Mesothelial cell of epicardium (in vitro differentiated cells): ENCODE measurements at places on chromosomes 12 and 14.

DNA sequence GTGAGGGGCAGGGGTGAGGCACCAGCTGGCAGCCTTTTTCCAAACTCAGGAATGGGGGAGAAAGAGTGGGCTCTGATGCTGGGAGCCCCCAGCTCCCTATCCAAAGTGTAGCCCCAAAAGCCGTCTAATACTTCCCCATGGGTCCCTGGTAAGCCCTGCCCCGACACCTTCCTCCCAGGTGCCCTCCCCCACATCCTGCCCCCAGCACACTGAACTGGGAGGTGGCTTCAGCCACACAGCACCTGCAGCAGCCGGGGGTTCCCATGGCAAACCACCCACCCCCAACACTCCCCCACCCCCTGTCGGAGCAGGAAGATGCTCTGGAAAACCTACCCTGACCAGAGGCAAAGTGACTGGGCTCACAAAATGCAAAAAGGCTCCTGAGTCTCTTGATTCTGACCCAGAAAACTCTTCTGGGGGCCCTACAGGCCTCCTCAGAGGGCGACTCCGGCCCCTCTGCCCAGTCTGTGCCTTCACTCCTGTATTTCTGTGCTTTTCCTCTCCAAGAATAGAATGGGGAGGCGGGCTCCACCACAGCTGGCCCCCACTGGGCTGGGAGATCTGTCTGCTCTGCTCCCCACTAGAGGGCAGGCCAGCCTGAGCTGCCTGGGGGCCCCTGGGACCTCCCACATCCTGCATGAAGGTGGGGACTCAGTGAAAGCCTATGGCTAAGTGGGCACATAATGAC is 81.6 kb downstream of the ITPK1 start:
- no peak for DNase-seq

- no peak for DNase-seq
These were observed 94.9 kb downstream of the ALG10B start for GRCh38 chr12:38411426-38411825.

GRCh38 chr14:71339650-71340415 is 432.6 kb downstream of the PCNX1 start:
- no peak for DNase-seq

GRCh38 chr14:62126879-62127478 is 364.8 kb downstream of the SNAPC1 start:
- DNase-seq: no peak

DNA sequence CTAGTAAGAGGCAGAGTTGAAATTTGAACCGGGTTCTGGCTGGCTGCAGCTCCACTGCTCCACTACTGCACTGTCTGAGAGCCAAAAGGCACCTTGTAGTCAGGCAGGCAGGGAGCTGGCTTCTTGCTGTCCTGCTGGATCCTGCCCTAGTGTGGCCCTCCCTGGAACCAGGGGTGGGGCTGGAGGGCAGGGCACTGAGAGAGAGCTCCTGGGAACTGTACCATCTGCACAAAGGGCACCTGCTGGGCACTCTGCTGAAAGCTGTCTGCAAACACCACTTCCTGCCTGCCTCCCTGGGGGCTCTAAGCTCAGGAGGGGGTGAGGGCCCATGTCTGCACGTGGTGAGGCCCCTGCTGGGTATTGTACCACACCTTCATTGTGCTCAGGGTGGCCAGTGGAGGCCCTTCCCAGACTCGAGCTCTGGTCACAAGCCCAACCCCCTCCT is 19.0 kb upstream of the TCL1B start:
- DNase-seq: no peak

DNA sequence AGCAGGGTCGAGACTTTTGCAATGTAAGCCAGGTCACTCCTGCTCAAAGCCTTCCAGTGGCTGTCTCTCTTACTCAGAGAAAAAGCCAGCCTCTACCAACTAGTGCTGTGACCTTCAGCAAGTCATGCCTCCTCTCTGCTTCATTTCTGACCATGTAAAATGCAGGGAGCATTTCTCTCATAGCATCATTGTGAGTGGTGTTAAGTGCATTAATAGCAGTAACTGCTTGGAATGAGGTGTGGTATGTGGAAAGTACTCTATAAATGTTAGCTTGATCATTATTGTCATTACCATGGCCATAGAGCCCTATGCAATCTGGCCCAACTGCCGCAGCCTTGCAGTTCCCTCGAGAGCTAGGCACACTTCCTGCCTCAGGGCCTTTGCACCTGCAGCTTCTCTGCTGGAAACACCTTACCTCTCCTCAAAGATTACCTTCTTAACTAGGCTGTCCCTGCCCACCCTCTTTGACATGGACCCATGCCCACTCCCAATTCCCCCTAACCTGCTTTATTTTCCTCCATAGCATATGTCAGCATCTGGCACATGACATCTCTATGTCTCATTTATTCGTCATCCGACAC is 10.9 kb downstream of the PLEKHD1 start:
- no peak for DNase-seq
